ENCODE measurements at places on chromosomes 6 and 20. TPM values are rescaled to one million over a fixed set of nuclear protein-coding genes. Genes with fewer than 3 reads are reported as not detected.

GRCh38 chr20:35305682-35306556 lies 13.7 kb upstream of the FAM83C start:
- peak; percentile 97 for DNase-seq

DNA sequence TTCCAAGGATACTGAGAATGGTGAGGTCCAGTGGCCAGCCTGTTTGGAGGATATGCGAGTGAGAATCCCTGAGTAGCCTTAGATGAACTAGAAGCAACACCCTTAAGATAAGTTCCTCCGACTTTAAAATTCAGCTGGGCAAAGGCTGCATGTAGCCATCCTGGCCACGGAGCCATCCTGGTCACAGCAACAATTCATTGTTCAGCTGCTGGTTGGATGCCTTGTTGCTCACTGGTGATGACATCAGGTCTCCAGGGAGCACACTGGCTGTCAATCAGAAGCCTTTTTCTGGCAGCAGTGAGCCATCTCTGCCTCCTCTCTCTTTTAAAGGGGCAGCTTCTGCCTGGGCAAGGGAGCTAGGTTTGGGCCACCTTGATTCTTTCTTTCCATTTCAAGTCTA lies 22.4 kb upstream of the RIMS4 start:
- peak; percentile 40 for DNase-seq

GRCh38 chr6:101806241-101806640 lies 412.7 kb downstream of the GRIK2 start:
- DNase-seq, result peak; percentile 89

- DNase-seq, result no peak
Observed at GRCh38 chr20:35563834-35564233, 22.0 kb downstream of the ERGIC3 start.

- DNase-seq, result no peak
Observed at GRCh38 chr6:87099472-87099871, 4.6 kb upstream of the CGA start.

DNA sequence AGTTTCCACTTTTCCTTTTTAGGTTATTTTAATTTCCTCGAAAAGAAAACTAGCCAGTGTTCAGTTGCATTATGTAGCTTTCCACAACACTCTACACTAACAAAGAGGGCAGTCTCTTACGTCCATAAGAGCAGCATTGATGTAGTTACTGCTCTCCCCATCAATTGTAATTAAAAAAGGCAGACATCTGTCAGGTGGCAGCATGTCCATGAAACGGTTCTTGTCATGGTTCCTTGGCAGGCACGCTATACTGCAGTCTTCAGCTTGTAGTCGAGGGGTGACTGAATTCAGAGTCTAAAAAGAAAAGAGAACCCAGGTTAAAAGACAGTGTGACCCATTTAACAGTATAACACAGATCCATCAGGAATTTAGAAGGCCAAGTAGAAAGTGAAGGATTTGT lies 80.1 kb upstream of the THEMIS start:
- no peak for DNase-seq

- no peak for DNase-seq
Observed at GRCh38 chr6:15894973-15895725, 232.3 kb upstream of the DTNBP1 start.

GRCh38 chr6:355373-356208 lies 36.0 kb upstream of the IRF4 start:
- no peak for DNase-seq

GRCh38 chr20:61619751-61620150 lies 367.7 kb downstream of the CDH4 start:
- DNase-seq, result no peak

- DNase-seq, result no peak
Observed at GRCh38 chr6:66992660-66993059, 1285.6 kb upstream of the EYS start.

DNA sequence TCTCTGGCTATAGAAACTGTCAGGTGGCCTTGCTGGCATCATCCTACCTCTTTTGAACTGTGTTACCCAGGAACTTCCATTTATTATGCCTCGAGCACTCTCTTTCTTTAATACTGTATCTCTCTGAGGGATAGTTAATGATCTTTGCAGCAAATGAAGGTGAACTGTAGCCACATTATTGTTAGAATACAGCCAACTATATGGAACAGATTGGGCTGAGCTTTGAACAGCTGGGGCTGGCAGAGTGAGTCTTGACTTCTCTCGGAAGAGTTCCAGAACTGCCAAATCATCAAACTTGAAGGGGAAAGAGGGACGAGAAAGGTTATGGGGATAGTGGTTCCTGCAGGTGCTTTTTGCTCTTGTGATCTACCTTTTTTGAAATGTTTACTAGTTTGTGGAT lies 237.7 kb downstream of the PRL start:
- DNase-seq, result no peak

DNA sequence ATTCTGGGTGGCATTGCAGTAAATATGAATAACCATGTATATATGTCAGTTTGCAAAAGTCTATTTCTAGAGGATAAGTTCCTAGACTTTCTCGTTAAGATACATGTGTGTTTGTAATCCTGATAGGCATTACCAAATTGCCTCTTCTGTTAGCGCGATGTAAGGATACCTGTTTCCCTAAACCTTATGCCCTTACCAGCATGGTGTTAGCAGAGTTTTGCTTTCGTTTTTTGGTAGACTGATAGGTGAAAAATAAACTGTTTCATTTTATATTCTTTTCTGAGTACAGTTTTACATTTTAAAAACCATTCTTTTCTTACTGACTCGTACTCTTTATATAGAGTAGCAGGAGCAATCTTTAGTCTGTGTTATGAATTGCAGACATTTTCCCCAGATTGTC lies 32.3 kb downstream of the SNX9 start:
- no peak for DNase-seq

Gene SLC17A2
- total RNA-seq, result not detected

Gene PRPH2
- total RNA-seq, result 0.72 TPM

Gene RCAN2
- 8.0 TPM for total RNA-seq

Gene OR2J3
- not detected for total RNA-seq

Gene CNR1
- total RNA-seq, result not detected

Gene NTSR1
- total RNA-seq, result 8.0 TPM
